ENCODE measurements at places on chromosomes 2 and 18. TPM values are rescaled to one million over a fixed set of nuclear protein-coding genes. Genes with fewer than 3 reads are reported as not detected.

Gene DSG4
- not detected for total RNA-seq

Gene MAB21L4
- total RNA-seq = not detected

Gene PIKFYVE
- 38.9 TPM for total RNA-seq

DNA sequence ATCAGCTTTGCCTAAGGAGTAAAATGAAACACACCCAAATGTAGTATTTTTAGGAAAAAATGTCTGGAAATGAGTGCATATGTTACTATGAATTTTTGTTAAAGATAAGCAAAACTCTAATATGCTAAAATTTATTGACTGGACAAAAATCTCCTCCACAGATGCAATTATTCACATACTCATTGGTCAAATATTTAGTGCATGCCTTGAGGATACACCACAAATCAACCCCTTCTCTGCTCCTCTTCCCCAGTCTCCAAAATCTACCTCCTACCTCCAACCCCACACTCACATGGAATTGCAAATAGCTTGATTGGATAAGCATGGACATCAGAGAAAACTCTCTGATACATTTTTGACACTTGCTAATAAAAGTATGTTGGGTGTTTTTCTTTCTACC lies 95.6 kb upstream of the CDC42EP3 start:
- H3K4me1 ChIP-seq = peaks cover 12% of the 10 kb centered on the region
- DNase-seq = no peak
- no peak overlapping the region for H3K4me3 ChIP-seq
- no peaks in the 10 kb centered on the region for H3K36me3 ChIP-seq
- no peaks in the 10 kb centered on the region for H3K27me3 ChIP-seq
- no peak overlapping the region for H3K27ac ChIP-seq

- no peak for DNase-seq
- no peaks in the 10 kb centered on the region for H3K36me3 ChIP-seq
- no peaks in the 10 kb centered on the region for H3K27me3 ChIP-seq
- H3K4me3 ChIP-seq = no peak overlapping the region
- no peaks in the 10 kb centered on the region for H3K4me1 ChIP-seq
These were observed 115.1 kb downstream of the KCNJ3 start for GRCh38 chr2:154813636-154814035.

- H3K36me3 ChIP-seq = peaks cover 30% of the 10 kb centered on the region
- no peak for DNase-seq
- no peak overlapping the region for H3K27ac ChIP-seq
- no peaks in the 10 kb centered on the region for H3K27me3 ChIP-seq
These were observed 13.3 kb downstream of the ACKR3 start for GRCh38 chr2:236582968-236583367.

Data from natural killer cell (primary cell).